Endothelial cell of umbilical vein (primary cell): ENCODE measurements at places on chromosomes 7 and 10.

DNA sequence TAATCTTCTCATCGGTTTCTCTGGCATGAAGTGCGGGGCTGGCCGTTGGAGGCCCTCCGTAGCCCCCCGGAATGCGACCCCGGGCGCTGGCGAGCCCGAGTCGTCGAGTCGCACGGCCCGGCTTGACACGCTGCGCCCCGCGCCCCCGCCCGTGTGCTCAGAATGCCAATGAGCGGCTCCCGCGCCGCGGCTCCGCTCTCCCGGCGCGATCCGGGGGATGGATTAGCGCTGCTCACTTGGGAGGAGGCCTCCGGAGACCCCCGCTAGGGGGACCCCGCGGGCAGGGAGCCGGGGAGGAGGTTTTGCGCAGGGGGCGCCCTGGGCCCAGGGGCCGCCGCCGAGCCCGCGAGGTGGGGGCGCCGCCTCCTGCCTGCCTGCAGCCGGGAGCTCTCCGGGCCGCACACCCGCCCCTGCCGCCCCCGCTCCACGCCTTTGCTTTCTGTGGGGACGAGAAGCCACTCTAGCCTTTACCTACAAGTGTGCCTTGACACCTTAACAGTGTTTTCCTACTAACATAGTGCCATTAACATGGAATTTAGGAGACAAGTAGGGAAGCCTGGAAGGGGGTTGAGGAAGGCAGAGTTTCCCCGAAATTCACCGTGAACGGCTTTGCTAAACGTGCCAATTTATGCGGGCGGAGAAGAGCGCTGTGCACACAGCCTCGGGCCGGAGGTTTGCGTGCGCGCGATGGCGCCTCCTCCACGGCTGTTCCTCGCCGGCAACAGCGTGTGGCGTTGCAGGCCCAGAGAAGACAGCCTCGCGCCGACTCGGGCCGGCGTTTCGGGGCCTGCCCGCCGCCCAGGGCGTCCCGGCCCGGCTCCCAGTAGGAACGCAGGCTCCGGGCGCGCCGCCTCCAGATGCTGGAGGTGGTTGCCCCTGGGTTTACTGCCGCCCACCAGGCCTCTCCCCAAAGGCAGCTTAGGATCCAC lies 7.1 kb downstream of the SHH start:
- peak; percentile 69 for DNase-seq

GRCh38 chr10:88592381-88592780 lies 5.8 kb downstream of the LIPJ start:
- DNase-seq, result no peak

- DNase-seq, result no peak
Measured at GRCh38 chr10:5818894-5819293, 5.7 kb upstream of the GDI2 start.

DNA sequence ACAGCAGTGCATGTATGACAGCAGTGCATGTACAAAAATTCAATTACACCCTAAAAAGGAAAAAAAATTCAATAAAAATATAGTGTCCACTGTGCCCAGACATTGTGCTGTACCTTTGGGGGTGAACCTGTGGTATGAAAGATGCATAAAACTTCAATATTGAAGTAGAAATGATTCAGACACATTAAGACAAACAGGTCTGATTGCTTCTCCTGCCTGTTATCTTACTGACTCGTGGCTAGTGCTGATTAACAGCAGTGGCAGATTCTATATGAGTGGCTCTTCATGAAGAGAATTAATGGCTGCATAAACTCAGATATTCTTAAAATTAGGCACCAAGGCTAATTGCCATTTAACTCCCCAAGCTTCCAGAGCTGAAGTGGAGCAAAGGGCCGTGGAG lies 37.9 kb downstream of the GATA3 start:
- DNase-seq, result no peak

DNA sequence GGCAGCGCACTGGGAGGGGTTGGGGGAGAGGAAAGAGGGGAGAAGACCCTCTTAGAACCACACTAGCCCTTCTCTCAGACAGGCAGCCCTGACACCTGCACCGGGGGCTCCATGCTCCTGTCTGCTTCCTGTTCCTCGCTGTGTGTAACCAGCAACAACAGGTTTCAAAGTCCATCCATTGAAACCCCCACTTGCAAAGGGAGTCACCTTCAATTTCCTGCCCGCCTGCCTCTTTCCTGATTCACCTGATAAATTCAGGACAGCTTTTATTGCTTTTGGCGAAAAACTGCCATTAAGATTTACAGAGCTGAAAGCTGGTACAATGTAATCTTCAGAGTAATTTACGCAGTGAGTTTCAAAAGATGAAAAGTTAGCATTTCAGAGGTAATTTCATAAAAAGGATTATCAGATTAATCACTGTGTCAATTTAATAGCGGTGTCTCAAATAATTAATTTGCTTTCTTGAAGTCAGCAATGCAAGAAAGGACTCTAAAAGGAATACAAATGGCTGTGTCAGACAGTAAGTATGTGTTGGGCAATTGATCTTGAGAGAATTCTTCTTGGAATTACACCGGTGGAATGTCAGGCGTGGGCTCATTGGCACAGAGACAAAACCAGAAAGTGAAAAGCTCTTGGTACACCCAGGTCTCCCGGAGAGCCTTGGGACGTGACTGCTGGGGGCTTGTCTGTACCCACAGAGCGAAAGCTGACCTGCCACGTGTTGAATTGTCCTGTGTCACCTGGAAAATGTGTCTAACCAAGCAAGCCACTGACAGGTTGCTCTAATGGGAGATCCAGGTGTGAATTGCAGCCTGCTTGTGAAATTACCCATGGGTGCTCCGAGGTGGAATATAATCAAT lies 60.7 kb downstream of the TMEM209 start:
- no peak for DNase-seq

DNA sequence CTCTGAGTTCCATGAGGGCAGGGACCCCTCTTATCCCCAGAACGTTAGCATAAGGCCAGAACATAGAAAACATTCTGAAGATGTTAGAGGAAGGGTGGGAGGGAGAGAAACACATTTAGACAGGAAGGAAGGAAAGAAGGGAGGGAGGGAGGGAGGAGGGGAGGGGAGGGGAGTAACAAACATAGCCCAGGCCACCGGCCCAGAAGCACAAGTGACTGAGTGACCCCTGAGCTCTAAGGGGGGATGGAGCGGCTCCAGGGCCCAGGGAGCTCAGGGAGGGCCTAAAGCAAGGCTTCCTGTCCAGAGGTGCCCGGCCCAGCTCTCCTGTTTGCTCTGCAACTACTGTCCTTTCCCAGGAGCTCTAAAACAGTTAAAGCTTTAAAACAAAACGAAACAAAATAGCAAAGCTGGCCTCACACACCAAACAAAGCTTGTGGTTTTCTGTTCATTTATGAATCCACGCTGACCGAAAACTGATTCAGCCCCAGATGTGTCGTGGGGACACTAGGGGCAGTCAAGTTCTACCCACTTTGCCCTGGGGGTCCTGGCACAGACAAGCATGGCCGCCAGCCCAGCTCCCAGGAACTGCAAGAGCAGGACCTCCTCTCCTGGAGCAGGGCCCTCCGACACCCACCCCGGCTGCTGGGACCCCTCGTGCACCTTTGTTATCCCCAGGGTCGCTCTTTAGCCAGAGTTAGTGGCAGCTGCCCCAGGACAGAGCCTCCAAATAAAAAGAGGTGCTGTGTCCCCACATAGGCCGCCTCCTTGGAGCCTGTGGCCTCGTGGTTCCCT lies 496.2 kb upstream of the FOXK1 start:
- peak; percentile 6 for DNase-seq

DNA sequence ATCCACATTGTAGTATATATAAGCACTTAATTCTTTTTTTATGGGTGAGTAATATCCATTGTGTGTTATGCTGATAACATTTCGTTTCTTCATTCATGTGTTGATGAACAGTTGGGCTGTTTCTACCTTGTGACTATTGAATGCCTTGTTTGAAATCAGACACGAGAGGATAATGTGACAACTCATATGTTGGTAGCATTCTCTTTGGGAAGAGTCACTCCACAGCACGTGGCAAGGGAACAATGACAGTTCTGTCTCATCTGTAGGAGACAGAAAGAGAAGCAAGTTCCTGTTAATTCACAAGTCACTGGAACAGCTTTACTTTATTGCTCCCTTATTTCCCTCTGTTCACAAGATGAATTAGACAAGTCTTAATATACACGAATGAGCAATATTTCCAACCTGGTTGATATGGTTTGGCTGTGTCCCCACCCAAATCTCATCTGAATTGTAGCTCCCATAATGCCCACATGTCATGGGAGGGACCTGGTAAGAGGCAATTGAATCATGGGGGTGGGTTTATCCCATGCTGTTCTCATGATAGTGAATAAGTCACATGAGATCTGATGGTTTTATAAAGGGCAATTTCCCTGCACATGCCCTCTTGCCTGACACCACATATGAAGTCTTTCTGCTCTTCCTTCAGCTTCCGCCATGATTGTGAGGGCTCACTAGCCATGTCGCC lies 125.3 kb downstream of the SEC23IP start:
- no peak for DNase-seq
